ENCODE measurements at places on chromosomes 12 and 14.
A peak's percentile ranks its signal among the peaks of the same experiment; 100 is the strongest.

GRCh38 chr12:93713800-93714199, 36.6 kb downstream of the CRADD start:
- DNase-seq, result no peak

DNA sequence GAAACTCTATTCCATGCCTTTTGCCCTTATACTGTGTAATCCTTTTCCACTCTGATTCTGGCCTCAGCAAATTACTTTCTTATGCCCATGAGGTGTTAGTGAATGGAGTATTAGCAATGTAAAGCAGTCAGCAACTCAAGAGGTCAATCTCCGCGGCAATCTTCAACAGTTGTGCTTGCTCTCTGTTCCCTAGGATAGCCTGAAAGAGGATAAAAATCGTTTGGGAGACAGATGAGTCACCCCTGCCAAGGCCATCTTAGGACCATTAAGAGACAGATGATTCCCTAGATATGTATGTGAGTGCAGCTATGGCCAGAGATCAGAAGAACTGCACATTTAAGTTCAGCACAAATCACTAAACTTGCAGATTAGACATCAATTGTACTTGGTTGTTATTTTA, 1145.8 kb downstream of the GALC start:
- DNase-seq, result no peak

GRCh38 chr14:93946104-93946503, 19.0 kb downstream of the FAM181A start:
- DNase-seq, result no peak

DNA sequence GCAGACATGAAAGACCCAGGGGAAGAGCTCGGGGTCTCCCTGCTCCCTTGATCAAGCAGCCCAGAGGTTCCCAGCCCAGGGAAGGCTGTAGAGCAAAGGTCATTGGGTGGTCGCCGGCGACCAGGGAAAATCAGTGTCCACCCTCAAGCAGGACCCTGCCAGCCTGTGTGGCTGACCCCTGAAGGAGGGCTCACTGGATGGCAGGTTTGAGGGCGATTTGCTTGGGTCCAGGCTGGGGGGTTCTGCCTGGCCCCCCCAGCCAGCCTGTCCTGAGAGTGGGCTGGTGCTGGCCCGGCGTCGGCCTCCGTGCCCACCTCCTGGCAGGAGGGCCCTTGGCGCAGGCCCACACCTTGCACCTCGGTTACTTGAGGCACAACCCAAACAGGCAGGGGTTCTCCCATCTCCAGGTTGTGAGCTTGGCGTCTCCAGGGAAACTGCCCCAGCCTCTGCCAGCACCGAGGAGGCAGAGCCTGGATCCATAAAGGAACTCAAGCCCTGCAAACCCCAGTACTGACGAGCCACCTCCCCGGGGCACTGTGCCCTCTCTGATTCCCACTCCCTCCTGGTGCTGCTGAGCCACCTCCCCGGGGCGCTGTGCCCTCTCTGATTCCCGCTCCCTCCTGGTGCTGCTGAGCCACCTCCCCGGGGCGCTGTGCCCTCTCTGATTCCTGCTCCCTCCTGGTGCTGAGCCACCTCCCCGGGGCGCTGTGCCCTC, 329.0 kb upstream of the SFSWAP start:
- DNase-seq, result no peak

DNA sequence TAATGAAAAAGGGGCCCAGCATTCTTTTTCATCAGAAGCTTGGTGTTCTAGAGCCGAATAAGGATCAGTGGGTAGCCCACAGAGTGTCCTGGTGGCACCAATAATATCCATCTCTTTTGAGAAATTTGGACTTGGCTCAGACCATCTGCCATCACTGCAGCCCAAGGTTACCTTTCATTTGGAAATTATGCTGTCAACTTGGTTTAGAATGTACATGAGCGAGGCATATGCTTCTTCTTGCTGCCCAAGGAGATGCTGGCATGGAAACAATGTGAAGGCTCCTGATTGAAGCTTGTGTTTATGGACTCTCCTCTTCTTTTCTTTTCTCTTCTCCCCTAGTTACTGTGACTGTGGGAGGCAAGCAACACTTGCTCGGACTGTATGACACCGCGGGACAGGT, 50.0 kb downstream of the GPHB5 start:
- no peak for DNase-seq

DNA sequence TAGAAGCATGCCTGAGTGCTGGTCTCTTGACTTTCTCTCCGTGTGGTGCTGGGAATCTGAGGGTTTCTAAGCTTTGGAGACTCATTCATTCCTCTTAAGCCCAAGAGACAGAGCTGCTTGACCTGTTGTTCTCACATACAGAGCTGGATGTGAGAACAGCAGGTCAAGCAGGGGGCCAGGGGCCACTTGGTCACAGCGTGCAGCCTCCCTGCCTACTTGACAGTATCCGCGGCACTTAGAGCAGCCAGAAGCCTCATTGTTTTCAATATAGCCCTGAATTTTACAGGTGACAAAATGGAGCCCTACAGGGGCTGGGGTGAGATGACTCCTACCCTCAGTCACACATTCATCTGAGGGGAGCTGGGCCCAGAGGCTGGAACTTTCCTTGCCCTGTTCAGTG, 88.9 kb downstream of the ESRRB start:
- peak; percentile 29 for DNase-seq

- no peak for DNase-seq
These were observed 470.1 kb downstream of the TMTC2 start for GRCh38 chr12:83156815-83157214.

- DNase-seq, result no peak
These were observed 121.4 kb downstream of the SMOC1 start for GRCh38 chr14:70000601-70001000.

GRCh38 chr14:53537422-53538315, 384.5 kb upstream of the DDHD1 start:
- DNase-seq, result no peak

DNA sequence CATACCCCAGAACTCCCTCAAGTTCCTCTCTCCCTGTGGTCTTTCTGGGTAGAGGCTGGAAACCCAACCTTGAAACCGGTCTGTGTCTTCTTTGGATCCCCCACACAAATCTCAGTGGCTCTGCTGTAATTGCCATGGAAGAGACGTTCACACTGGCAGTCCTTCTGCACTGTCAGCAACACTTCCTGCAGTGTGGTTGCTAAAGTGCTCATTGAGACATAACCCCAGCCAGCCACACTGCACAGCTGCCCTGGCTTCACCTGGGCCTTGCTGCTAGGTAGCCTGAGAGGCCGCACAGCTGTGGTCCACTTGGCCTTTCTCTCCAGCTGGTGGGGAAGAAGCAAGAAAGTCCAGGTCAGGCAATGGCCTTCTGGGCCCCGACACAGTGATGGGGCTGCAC, 2.4 kb downstream of the GZMH start:
- DNase-seq, result peak; percentile 23

DNA sequence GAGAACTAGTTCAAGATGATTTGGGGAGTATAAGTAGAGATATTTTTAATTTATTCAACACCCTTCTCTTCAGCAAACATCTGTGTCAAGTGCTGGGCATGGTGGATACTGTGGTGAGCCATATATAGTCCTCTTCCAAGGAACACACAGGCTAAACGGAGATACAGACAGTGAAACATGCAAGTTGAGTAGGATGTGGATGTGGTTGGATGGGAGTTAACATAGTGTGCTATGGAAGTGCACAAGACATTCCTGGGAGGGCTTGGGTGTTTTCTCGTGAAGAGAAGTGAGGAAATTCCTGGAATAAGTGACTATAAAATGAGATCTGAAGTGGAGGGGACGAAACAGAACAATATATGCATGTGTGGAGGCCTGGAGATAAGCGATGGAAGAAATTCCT, 181.1 kb upstream of the NPAS3 start:
- DNase-seq, result no peak

DNA sequence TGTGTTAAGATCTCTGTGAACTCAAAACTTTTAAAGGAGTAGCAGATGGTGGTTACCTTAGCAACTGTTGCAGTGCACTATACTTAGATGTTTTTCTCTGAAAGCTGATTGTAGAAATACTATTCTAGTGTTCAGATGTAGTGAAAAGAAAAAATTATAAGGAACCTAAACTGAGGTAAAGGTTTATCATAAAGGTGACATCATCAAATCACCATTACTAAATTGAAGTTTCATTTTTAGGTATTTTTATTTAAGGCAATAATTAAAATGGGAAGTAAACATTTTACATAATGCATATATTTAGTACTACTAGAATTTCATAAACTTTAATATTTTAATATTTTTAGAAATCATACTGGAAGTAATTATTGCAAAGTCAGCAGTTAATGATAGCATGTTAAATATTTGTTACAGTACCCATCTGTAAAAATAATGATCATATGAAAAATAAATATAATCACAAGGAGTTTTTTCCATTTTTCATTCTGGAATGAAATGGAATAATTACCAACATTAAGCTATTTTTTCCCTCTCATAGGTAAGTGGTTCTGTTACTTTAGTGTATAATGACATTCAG, 141.1 kb upstream of the NAV3 start:
- no peak for DNase-seq

- DNase-seq, result no peak
These were observed 181.5 kb upstream of the ARHGAP5 start for GRCh38 chr14:31895646-31896045.

DNA sequence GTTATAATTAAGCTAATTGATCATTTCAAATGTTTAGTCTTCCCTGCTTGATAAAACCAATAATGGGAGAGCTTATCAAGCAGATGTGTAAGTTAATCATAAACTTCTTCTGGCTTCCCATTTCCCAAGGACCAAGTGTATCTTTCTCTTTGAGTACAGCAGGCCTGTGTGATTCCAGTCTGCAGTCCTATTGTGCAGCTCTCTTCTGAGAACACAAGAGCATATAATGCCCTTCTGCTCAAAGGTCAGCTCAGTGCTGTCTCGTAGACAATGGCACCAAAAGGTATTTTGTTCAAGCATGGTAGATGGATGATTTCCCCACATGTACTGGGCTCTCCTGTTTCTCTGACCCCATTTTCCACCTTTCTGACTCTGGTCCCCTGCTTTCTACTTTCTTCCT, 101.8 kb upstream of the DYRK2 start:
- no peak for DNase-seq

GRCh38 chr12:70853326-70853725, 67.2 kb downstream of the PTPRR start:
- DNase-seq, result no peak

DNA sequence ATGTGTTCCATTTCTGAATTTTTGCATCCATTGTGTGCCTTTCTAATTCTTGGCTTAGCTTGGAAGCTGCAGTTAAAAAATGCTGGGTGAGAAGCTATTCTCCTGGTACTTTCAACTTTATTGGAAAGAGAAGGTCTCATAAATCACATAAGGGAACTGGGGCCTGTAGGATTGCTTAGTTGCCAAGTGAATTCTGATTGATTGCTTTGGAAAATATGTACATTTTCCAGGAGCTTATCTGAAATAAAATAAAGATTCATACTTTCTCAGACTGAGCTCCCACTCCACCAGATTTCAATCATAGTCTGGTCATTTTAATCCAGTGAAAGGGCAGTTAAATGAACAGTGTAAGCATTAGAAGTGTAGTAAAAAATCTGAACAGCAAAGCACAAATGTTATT, 50.0 kb upstream of the PRICKLE1 start:
- no peak for DNase-seq

DNA sequence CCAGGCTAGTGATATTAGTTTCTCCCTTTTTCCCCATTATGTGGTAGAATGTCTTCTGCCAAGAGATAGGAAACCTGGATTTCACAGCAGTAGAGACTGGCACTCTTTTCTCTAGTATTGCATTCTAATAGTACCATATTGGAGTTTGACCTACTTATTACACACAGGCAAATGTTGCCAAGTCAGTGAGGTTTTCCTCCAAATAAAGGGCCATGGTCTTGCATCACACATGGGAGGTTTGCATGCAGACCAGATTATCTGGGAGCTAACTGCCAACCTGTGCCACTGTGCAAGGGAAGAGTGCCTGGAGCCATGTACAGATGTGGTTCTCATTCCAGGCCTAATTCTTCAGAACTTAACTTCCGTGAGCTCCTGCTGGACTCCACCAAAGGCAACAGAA, 113.3 kb downstream of the ANO6 start:
- DNase-seq, result no peak

GRCh38 chr12:87801860-87802720, 227.1 kb downstream of the C12orf50 start:
- no peak for DNase-seq

DNA sequence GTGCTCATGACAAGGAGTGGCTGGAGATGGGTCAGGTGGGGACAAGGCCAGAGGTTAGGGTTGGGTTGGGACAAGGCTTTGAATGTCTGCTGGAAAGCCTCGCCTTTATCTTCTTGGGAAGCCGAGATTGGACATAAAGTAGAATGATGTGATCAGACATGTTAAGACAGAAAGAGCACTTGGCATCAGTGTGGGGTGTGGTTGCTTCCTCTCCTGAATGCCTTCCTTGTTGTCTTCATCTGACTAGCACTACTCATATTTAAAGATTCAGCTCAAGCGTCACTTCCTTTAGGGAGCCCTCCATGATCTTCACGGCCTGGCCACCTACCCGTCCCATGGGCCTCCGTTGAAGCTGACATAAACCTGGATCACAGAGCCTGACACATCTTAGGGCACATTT, 14.8 kb upstream of the C12orf75 start:
- DNase-seq, result no peak

- DNase-seq, result no peak
These were observed 2.1 kb downstream of the TAOK3 start for GRCh38 chr12:118370601-118371000.

GRCh38 chr12:29160230-29160629, 11.2 kb downstream of the FAR2 start:
- no peak for DNase-seq

- DNase-seq, result peak; percentile 5
These were observed 27.3 kb upstream of the OSBPL8 start for GRCh38 chr12:76586764-76587395.

- no peak for DNase-seq
These were observed 10.2 kb upstream of the CMKLR1 start for GRCh38 chr12:108349278-108349688.

DNA sequence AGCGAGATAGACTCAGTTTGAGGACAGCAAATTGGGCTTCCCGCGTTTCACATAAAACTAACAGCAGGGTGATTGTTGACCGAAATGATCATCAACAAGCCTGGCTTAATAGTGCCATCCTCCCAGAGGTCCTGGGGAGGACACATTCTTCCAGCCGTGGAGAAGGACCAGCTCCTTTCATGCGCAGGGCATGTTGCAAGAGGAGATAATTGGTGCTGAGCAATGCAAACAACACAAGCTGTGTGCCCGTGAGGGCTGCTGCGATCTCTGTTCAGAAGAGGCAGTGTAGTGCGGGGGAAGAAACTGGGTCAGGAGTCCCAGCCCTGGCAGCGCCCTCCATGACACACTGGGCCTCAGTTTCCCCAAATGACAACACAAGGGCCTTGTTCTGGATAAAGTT, 54.3 kb downstream of the CCDC85C start:
- DNase-seq, result no peak

GRCh38 chr12:122743895-122744525, 8.6 kb upstream of the DENR start:
- no peak for DNase-seq

- DNase-seq, result no peak
These were observed 287.3 kb downstream of the NAV3 start for GRCh38 chr12:78118036-78118435.

- no peak for DNase-seq
These were observed 13.2 kb downstream of the SETD3 start for GRCh38 chr14:99467336-99468078.

- DNase-seq, result peak; percentile 53
These were observed 70.5 kb downstream of the TRIM9 start for GRCh38 chr14:51024377-51024776.

- DNase-seq, result no peak
These were observed 4.4 kb downstream of the IPO8 start for GRCh38 chr12:30691122-30691879.

Data from DMS79 treated with DMSO at 0.1 percent for 48 hours (cell line).